ENCODE measurements at places on chromosomes 6 and 20. TPM values are rescaled to one million over a fixed set of nuclear protein-coding genes. Genes with fewer than 3 reads are reported as not detected.

DNA sequence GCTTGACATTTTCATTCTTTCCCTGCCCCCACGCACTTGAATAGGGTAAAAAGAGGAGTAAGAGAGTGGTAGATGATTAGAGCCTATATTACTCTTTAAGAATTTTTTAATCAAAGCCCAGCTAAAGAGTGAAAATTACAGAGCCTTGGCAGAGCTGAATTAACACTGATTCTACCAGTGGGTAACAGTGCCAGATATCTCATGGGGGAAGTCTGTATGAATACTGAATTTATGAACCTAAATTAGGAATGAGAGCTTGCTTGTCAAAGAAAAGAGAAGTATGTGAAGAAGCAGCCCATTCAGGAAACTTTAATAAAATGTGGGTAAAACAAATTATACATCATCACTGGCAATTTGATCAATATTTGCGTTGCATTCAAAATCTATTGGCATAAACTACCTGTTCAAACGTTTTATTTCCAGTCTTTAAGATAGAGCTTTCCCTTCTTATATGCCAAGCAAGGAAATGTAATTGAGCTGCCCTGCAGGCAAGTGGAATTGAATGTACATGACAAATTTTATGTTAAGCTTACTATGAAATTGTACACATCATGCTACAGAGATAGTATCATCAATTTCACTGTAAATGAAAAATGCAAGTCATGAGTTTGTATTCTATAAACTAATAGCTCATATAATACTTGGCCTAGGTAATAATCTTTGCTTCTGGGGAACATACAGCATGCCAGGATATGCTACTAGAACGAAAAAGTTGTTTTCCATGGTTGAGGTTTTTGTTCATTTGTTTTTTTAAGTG is 14.5 kb downstream of the SOBP start:
- no peak for DNase-seq

DNA sequence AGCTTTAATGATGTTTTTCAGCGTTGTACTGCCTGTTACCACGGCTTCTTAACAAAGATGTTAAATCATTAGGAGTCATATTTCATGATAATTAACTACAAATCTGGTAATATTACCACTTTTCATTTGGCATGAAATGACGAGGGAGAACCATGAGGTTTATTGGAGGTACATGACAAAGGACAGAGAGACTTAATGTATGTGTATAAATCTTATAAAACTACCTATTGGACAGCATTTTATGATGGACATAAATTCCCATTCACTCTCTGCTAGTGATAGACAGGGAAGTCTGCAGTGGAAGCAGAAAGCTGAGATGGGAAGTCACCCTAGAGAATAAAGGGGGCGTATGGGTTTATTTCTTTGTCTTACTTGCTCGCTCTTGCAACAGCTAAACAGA is 949.9 kb upstream of the FLRT3 start:
- DNase-seq = no peak

GRCh38 chr20:562232-562897 is 18.8 kb upstream of the CSNK2A1 start:
- no peak for DNase-seq

GRCh38 chr6:157449610-157450009 is 68.6 kb downstream of the ZDHHC14 start:
- DNase-seq = no peak

DNA sequence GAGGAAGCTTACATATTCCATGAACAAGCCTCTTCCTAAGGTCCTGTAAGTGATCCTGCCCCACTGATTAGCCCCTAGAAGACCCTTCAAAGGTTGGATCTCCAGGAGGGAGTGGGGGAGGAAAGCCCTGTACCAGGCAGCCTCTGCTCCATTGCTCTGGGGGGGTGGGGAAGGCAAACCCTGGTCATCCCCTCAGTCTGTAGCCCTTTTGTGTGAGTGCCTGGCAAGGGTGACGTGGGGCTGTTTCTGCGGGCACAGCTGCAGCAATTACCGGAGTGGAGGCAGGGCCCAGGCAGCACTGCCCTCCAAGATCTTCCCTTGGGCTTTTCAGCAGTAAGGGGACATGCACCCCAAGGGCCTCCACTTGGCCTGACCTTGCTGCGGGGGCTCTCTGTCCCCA is at the start of gene MOG:
TSS of gene MOG (plus strand) at position 295 of the 400 bp plus-strand sequence. CDS start 118 bp downstream, outside the sequence.
- no peak for DNase-seq

GRCh38 chr20:61917474-61918145 is 148.1 kb downstream of the TAF4 start:
- no peak for DNase-seq

GRCh38 chr6:163123098-163123497 is 291.4 kb upstream of the QKI start:
- no peak for DNase-seq

DNA sequence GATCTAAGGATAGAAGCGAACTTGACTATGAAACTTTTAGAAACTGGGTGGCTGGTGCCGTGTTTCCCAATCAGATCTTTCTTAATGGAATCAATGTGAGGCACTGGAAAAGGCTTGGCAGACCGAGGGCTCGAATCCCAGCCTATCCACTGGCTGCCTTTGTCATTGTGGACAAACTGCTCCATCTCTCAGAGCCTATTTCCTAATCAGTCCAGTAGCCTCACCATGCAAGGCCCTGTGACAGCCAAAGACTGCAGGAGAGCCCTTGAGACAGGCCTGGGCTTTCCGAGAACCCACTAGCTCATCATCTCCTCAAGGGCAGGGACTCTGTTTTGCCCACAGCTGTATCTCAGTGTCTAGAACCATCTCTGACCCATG is 43.4 kb downstream of the SPDEF start:
- no peak for DNase-seq

DNA sequence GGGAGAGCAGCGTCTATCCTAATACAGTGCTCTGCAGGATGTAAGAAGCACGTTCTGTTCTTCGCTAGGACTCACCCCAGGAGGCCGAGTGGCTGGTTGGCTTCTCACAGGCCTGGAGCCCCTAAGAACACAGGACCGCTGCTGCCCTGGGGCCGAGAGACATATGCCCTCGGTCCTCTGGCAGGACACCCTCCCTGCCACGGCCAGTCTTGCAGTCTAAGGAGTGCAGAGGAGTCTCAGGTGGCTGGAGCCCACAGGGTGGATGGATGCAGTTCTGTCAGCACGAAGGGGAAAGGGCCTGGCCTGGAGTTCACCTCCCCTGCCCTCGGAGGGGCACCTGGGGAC is 96.5 kb downstream of the SMOC2 start:
- no peak for DNase-seq

DNA sequence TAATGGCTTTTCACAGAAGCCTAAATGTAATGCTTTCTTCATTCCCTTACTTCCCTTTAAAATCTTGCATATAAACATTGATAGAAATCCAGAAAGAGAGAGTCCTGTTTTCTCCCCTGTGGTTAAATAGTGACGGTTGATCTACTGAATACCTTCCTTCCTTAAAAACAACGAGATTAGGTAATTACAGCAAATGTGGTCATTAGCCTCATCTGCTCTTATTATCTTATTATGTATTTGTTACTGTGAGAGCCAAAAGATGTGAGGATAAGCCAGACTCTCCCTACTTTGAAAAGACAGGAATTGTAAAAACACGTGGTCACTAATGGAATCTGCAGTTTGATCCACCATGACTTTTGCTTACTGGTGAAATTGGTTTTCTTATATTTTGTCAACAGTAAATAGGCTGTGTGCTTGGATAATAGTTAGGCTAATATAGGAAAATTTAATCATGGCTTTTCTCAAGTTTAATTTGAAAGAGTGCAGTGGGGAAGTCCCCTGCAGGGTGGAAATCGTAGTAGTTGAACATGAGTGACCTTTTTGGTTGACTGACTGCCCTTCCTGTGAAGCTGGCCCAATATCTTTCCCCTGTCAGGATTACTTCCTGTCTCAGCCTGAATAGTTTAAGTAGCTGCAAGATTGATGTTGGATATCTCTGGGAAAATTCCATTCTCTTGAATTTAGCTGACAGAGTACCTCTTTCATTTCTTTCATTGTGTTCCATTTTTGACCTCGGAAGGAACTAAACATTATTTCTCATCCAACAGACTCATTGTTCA is 62.8 kb downstream of the JARID2 start:
- DNase-seq = no peak

GRCh38 chr6:91094341-91094740 is 507.5 kb upstream of the MAP3K7 start:
- no peak for DNase-seq

DNA sequence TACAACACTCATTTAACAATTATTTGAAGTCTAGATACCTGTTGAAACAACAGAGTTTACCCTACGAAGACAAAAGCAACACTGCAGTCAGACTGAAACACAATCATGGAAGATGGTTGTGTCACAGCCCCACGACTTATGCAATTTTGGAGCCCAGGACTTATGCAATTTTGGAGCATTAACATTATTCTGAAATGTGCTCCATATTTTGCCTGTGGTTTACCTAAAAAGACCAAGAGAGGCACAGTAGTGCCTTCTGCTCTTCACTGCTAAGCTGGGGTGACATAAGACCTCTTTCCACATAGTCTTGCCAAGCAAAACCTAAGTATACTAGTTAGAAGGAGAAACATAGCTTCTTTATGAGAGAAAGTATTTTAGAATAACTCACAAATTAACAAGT is 216.5 kb downstream of the PTPRK start:
- no peak for DNase-seq

The KCNK17 gene
- total RNA-seq = 180 TPM
